ENCODE measurements at places on chromosomes 5 and 9.

- DNase-seq, result no peak
These were observed 38.2 kb upstream of the GRAMD2B start for GRCh38 chr5:126384985-126385384.

DNA sequence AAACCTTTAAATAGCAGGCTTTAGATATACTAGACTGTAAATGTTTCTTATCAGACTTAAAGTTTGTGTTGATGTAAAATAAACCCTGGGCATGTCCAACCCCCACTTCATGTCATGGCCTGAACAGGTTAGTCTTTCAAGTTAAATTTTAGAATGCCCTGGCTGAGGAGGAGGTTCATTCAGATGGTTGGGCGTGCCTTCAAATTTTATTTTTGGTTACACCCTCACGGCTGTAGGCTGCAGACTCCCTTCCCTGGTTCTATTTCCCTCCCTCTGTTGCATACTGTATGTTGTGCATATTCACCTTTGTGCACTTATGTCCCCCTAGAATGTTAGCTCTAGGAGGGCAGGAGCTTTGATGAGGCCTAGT, 5.3 kb upstream of the BICD2 start:
- no peak for DNase-seq

DNA sequence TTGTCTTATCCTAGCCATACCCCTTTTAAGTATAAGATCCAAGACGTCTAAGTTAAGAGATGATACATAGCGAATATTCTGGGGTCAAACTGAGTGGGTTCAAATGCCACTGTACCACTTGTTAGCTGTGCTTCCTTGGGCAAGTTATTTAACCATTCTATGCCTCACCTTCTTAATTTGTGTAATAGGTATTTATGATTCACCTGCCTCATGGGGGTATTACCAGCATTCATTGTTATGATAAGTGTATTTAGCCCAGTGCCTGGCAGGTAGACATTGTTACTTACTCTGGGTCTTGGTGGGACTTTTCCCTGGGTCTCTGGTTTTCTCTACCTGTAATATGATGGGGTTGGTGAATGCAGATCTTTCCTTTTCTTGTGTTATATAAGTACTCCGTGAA, 3.8 kb downstream of the LARP1 start:
- DNase-seq, result no peak

DNA sequence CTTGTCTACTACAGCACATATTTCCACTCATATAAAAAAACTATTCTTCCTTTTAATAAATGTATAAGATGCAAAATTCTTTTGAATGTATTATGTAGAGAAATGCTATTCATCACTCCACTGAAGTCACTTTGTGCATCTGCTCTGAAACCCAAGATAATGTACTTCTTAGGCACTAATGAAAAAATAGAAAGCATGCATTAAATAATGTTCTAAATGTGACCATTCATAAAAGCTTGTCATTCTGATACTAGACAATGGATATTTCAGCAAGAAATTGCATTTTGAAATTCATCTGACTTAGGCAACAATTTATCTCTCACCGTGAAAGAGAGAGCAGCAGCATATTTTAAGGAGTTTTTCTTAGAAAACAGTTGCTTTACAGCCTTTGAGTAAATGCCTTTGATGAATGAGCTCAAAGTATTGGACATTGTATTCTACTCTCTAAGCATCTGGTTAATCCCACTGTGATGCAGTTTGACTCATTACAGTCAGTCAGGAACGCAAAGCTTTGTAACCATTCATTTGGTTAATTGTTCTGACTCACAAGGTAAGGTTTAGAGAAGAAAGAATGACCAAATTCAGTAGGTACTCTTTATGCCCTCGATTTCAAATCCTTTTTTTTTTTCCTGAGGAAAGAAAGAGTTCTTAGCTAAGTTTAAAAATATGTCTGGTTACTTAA, 2233.8 kb upstream of the C9orf72 start:
- DNase-seq, result no peak

DNA sequence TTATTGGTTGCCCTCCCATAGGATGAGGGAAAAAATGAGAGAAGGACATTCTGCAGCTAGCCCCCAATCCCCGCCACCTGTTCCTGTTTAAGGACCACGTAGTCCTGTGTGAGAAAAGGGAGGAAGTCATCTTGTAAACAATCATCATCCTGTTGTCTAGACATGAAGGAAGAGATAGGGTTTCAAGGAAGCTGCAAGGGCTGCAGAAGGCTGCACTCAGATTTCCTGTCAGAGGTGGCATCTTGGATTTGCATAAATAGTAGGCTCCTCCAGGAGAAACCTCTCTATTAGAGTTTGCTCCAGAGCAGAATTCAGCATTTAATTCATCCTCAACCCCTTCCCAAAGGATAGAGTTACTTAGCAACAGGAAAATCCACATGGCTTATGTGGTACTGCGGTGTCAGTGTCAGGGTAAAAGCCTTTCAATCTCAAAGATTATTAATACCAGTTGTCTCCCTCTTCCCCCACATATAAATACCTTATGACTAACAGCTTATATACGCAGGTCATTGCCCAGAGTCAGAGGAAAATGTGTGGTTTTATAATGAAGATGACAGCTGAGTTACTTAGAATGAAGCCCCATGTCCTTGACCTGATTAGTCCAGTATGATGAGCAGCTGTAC, 4.6 kb upstream of the DNAJC18 start:
- no peak for DNase-seq

DNA sequence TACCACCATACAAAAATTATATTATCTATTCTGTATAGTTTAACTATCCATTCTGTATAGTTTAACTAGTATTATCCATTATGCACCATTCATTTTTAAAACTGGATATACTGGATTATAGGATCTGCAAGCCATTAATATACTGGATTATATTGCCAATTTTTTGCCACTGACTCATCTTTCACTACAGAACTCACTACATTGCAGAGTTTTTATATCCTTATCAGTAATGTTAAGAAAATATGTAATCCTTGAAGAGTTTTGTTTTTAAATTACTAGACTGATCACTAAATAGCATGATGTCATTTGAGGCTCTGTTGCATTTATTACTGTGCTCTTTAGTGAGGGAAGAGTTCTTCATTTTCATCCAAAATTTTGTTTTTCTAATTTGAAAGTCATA, 109.8 kb upstream of the SNX2 start:
- no peak for DNase-seq

DNA sequence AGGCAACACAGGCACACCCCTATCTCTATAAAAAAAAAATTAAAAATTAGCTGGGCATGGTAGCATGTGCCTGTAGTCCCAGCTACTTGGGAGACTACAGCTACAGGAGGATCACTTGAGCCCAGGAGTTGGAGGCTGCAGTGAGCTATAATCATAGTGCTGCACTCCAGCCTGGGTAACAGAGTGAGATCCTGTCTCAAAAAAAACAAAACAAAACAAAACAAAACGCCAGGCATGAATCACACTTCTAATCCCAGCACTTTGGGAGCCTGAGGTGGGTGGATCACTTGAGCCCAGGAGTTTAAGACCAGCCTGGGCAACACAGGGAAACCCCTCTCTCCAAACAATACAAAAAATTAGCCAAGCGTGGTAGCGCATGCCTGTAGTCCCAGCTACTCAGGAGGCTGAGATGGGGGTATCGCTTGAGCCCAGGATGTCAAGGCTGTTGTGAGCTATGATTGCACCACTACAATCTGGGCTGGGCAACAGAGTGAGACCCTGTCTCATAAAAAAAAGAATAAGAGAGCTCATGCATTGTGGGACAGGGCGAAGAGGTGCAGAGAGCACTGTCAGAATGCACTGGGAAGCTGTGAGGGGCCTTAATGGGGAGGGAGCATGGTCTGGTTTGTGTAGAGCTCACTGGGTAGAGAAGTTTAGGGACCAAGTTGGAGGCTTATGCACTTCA, 8.4 kb upstream of the SAP30L start:
- DNase-seq, result no peak

- DNase-seq, result no peak
These were observed 20.7 kb downstream of the CEMIP2 start for GRCh38 chr9:71747576-71747975.

DNA sequence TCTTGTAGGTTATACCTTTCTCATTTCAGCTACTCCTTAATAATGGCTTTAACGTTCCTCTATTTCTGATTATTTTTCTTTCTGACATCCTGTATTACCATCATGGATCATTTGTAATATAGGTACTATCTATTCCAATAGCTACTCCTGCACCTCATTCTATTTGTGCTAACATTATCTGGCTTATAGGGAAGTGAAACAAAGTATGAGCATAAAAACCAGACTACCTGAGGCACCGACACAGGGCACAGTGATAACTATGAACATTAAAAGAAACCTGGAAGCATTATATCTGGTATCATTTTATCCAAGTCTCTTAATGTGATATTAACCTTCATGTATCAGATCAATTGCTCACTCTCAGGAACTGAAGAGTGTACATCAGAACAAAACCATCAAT, 407.3 kb downstream of the DMRT2 start:
- DNase-seq, result no peak

GRCh38 chr5:150022681-150023080, 22.1 kb downstream of the HMGXB3 start:
- no peak for DNase-seq

GRCh38 chr5:125179612-125180011, 433.2 kb upstream of the ZNF608 start:
- DNase-seq, result no peak

DNA sequence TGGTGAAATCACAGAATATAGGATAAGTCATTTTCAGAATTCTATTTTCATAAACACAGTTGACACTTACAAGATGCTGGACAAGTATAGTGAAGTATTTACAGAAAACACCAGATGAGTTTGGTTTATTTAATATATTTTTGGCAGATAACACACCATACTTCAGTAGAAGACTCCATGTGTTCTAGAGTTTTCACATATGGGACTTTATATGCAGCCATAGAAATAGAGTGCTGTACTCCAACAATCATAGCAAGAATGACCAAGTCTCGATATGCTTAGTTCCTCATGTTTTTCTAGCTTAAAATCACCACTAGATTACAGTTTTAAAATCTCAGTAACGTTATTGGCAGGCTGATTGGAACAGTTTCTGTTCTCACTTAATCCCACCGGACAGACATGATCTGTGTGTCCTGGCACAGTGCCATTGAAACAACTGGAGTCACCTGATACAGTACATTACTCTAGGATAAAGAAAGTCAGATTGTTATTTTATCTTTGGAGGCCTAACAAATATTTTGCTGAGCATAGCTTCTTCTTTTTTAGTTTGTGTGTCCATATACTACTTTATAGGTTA, 45.8 kb upstream of the ERBIN start:
- no peak for DNase-seq

- DNase-seq, result no peak
These were observed 18.8 kb downstream of the FTMT start for GRCh38 chr5:121870489-121870888.

DNA sequence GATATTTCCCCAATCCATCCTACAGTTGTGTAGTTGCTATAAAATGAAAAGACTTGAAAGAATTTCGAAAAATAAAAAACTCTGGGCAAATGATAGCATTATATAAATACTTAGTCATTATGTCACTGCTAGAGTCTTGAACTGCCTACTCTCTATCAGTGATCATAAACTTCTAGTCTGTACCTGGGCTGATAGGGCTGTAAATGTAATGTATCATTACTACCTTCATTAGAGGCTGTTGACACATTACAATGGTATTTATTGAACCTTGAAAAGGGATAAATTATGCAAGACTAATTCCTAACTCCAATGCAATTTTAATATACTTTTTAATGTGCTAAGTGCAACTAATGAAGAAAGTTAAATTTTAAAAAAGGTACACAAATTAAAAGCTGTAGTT, 214.1 kb upstream of the EFNA5 start:
- no peak for DNase-seq

- no peak for DNase-seq
These were observed 52.2 kb downstream of the MTAP start for GRCh38 chr9:21854594-21854993.

- DNase-seq, result no peak
These were observed 32.8 kb downstream of the ANGPTL2 start for GRCh38 chr9:127089631-127090081.

GRCh38 chr5:141392429-141393198, at the start of gene PCDHGA8:
PCDHGA8 (plus strand) TSS chr5:141392633; CDS start chr5:141392814, 181 bp downstream.
- DNase-seq, result no peak

DNA sequence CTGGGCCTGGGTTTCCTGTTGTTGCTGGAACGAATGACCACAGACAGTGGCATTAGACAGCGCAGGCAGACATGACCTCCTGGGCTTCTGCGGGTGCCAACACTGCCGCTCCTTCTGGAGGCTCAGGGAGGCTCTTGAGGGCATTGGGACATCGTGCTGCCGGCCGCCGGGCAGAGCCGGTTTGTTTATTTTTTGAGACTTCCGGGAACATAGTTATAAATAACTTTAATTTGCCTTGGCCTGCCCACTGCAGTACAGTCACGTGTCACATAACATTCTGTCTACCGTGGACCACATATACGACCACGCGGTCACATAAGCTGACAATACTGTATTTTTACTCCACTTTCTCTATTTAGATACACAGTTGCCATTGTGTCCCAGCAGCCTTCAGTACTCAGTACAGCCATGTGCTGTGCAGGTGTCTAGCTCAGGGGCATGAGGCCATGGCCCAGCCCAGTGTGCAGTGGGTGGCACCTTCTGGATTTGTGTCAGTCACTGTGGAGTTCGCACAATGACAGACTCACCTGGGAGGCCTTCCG, 8.2 kb upstream of the TOR4A start:
- DNase-seq, result no peak

DNA sequence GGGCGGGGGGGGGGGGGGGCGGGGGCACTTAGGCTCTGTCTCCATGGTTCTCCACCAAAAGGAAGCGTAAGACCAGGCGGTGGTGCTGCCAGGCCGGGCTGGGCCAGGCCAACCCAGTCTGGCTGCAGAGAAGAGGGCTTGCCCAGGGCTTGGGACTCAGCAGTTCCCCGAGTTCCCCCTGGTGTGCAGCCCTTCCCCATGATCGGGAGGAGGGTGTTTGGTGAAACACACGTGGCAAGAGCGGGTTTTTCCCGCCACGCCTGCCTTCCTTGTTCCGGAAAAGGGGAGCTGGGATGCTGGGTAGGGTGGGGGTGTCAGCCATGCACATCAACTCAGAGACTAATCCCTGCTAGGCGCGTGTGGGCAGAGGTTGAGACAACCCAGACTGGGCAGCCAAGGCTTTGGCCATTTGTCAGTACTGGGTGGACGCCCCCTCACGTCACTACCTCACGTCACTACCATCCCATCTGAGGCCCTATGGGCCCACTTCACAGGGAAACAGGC, 32.9 kb downstream of the PRRX2 start:
- no peak for DNase-seq

DNA sequence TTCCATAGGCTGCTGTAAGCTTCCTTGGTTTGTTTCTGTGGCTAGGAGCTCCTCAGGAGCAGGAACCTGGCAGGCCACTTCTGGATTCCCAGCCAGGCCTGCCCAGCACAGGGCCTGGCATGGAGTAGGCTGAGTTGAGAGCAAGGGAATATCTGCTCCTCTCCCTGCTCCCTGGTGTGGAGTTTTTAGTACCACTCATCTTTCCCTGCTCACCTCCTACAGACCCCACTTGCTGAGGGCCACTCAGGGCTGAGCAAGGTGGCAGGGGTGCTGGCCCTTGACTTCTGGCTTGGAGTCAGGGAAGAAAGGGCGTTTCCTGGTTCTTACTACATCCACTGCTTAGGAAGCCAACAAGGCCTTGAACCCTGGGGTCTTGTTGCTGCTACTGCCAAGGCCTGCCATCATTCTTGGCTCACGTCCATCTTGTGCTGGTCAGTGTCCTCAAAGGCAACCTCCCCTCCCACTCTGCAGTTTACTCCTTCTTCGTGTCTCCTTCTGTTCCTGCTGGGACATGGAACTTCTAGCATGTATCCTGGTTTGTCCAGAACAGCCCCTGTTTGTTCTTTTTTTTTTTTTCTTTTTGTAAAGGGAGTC, 54.9 kb downstream of the PSD2 start:
- DNase-seq, result no peak

Data from GDM1 (cell line).